Cortex of kidney (tissue), 1 donor: ENCODE measurements at places on chromosomes 12 and 14.

GRCh38 chr12:98042668-98043067, 472.7 kb upstream of the TMPO start:
- DNase-seq: no peak

- no peak for DNase-seq
These were observed 107.5 kb downstream of the TMEM260 start for GRCh38 chr14:56687123-56687522.

DNA sequence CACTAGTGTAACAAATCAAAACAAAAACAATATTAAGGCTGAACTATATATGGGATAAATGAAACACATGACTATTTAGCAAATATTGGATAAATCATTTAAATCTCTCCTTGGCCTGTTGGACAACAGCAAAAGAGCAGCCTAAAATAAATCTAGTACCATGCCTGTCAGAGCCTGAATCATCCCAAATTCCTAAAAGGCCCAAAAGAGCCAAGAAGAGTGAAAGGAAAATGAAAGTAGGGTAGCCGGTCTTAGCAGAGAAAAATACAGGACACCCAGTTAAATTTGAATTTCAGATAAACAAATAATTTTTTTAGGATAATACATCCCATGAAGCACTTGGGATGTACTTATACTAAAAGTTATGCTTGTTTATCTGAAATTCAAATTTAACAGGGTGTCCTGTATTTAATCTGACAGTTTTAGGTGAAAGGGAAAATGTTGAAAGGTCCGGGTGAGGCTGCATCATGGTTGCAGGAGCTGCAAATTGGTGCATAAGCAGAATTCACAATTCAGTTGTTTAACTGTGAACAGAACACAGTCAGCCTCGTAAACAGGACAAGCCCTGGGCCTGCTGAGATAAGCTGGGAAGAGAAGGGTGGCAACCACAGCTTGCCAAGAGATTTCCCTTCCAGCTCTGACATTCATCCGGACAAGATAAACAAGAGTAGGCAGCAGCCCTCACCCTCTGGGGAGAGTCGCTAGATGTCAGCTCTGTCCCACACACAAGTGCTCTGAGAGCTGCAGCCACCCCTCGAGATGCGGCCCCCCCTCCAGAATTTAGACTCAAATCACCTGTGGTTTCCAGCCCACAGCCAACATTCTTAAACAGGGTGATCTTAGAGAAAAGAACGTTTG, 30.3 kb downstream of the DMAC2L start:
- no peak for DNase-seq

GRCh38 chr12:40106655-40107054, 774 bp upstream of the SLC2A13 start:
- no peak for DNase-seq
